Stimulated activated CD4-positive, alpha-beta T cell treated with anti-CD3 and anti-CD28 coated beads, Interleukin-15, amount 100 ng/mL, for 1 hour (primary cell): ENCODE measurements at places on chromosomes 16 and 17.

GRCh38 chr17:12683299-12683698 is 17.6 kb downstream of the MYOCD start:
- DNase-seq, result no peak

DNA sequence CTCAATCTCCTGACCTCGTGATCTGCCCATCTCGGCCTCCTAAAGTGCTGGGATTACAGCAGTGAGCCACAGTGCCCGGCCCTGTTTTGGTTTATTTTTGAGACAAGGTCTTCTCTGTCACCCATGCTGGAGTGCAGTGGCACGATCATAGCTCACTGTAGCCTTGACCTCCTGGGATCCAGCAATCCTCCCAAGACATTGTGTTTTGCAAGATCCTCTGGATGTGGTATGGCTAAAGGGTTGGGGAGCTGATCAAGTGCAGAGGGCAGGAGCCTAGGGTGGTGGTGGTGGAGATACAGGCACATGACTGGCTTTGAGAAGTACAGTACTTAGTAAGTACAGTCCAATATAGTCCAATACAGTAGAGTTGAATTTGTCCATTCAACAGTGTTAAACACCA is 16.6 kb upstream of the TNS4 start:
- DNase-seq, result no peak

GRCh38 chr17:35684055-35684802 is 47.2 kb upstream of the RASL10B start:
- no peak for DNase-seq

DNA sequence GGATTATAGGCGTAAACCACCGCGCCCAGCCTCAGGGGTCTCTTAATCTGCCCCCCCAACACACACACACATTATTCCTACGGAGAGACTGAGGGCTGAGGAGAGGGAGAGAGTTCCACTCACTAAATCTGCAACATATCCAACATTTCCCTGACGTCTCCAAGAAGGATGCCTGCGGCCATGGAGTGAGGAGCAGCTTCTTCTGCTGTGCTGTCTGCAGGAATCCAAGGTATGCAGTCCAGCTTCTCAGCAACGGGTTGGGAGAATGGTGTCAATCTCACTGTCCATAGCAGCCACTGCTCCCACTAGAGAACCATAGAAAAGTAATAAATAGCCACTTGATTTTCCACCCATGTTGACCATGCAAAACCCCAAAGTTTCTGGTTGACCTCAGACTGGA is 5.1 kb upstream of the PLXDC1 start:
- no peak for DNase-seq

DNA sequence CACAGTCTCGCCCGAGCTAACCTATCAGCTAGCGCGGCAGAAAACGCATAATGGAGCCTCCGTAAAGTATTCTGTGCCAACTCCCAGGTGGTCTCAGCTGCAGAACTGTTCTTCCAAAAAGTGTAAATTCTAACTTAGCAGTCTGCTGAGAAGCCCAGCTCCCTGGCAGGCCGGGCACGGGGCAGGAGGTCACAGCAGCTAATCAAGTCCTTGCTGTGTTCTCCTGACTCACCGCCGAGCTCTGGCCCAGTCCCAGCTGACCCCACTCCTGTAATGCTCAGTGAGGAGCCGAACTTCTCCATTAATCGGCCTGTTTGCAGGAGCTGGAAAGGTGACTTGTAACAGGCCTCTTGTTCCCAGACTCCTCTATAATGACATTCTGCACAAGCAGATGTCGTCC is 193.3 kb downstream of the IRX3 start:
- no peak for DNase-seq

- no peak for DNase-seq
These were observed 561 bp downstream of the AXIN1 start for GRCh38 chr16:351804-352520.

DNA sequence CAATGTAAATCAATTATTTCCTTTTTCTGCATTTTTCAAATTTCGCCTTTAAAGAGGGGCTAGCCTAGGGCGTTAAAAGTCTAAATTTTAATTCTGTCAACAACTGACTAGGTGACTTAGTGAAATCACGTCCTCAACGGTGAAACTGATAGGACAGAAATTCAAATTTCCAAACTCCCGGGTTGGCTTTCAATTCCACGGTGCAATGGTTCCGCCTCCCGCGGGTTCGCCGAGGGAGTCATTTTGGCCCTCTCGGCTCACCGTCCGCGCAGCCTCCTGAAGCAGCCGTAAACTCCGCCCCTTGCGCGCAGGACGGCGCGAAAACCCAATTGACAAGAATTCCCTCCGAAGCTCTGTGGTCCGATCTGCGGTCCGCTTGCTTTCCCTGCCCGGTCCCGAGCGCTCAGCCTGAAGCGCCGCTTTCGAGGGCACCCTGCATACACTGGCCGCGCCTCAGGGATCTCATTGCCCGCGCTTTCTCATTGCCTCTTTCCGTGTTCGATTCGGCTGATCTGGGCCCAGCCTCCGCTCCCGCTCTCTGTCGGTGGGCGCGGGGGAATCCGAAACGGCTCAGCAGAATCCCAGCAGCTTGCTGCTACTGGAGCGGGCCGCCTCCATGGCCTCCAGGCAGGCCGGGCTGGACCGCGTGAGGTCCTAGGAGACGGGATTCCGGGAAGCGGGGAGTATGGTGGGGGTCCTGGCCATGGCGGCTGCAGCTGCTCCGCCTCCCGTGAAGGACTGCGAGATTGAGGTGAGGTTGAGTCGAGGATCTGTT is at the start of gene ATAD5:
Gene ATAD5 (plus strand): TSS at position 304 of the 775 bp plus-strand sequence. CDS start 382 bp downstream, at position 686.
- DNase-seq, result peak; percentile 84

DNA sequence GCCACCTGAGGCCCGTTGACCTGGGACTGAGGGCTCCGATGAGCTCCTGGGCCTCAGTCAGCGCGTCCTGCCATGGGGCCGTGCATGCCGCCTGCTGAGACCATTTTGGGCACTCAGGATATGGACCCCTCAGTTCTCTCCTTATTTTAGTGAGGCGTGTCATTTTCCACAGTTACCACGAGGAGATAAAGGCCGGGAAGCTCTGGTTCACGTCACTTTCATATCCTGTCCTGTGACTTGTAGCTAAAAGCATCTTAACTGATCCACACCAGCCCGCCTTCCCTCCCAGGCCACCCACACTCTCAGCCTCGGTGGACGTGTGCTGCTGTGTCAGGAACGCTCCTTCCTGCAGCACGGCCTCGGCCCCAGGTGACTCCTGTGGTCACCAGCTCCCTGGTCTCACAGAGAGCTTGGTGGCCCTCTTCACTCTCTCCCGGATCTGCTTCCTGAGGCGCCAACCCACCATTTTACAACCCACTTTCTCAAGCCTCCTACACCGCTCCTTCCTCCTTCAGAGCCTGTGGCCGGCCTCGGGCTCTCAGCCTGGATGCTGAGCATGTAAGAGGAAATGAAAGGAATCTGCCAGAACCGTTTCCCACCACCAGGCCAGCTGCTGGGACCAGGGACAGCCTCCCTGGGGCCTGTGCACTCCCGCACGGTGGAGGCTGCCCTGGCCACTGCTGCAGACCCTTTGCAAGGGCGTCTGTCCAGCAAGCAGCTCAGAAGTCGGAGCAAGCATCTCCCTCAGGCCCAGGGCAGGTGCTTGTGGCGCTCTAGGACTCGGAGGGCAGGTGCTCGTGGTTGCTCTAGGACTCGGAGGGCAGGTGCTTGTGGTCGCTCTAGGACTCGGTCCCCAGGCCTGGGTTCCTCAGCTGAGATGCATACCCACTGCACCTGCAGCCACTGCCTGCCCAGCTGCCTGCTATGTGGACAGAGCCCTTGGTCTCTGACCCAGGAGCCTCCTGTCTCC is 23.9 kb upstream of the FASN start:
- DNase-seq, result no peak
